ENCODE measurements at places on chromosomes 16 and 17.

DNA sequence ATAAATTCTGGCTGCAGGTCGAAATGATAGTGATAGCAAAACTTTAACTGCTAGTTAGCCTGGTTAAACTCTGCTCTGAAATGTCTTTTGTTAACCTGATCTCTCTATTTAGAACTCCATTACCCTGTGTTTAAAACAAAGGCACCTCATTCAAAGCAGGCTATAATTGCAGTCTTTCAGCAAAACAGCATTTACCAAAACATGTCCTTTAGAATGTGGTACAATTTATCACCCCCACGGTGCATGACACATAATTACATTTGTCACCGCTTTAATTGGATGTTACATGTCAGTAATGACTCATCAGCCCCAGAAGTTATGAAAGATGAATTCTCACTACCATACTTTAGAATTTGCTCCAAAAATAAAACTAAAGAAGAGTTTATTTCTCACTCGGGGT is 295.4 kb downstream of the TOX3 start:
- no peak for DNase-seq

DNA sequence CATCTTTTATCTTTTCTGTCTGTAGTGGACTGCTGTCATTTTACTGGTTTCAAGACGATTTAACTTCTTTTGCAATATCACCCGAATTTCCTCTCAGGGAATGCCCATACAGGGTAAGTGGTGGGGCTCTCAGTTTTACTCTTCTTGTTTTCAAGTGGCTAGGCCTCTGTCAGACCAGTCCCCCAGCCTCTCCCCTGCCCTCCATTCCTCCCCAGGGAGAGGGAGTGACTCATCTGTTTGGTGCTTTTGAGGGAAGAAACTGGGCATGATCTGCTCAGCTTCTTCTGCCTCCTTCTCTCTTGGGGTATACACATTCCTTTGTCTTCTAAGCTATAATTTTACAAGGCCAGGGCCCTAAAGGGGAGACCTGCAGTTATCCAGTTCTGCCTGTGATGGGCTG is 332.0 kb downstream of the CBLN1 start:
- DNase-seq, result no peak

DNA sequence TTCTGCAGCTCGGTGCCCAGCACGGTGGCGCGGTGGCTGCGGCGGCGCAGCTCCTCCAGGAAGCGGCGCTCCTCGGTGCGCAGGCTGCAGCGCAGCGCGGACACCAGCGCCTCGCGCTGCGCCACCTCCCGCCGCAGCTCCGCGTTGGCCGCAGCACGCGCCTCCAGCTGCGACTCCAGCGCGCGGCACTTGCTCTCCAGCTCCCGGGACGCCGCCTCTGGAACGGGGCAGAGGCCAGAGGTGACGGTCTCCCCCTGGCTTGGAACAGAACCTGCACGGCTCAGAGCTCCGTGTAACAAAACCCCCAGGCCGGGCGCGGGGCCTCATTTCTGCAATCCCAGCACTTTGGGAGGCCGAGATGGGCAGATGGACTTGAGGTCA is 13.2 kb upstream of the CLUH start:
- no peak for DNase-seq

- no peak for DNase-seq
Observed at GRCh38 chr16:57704011-57704904, 9.7 kb downstream of the DRC7 start.

GRCh38 chr16:24178496-24178895 is 77.6 kb upstream of the CACNG3 start:
- DNase-seq, result no peak

- DNase-seq, result no peak
Observed at GRCh38 chr16:1066584-1067172, 5.9 kb upstream of the SSTR5 start.

GRCh38 chr16:63365649-63366304 is 1329.5 kb upstream of the CDH8 start:
- DNase-seq, result no peak

- DNase-seq, result no peak
Observed at GRCh38 chr17:61338874-61339478, 60.7 kb upstream of the TBX2 start.

GRCh38 chr16:2835638-2836493 is 5.8 kb downstream of the ZG16B start:
- DNase-seq, result no peak

DNA sequence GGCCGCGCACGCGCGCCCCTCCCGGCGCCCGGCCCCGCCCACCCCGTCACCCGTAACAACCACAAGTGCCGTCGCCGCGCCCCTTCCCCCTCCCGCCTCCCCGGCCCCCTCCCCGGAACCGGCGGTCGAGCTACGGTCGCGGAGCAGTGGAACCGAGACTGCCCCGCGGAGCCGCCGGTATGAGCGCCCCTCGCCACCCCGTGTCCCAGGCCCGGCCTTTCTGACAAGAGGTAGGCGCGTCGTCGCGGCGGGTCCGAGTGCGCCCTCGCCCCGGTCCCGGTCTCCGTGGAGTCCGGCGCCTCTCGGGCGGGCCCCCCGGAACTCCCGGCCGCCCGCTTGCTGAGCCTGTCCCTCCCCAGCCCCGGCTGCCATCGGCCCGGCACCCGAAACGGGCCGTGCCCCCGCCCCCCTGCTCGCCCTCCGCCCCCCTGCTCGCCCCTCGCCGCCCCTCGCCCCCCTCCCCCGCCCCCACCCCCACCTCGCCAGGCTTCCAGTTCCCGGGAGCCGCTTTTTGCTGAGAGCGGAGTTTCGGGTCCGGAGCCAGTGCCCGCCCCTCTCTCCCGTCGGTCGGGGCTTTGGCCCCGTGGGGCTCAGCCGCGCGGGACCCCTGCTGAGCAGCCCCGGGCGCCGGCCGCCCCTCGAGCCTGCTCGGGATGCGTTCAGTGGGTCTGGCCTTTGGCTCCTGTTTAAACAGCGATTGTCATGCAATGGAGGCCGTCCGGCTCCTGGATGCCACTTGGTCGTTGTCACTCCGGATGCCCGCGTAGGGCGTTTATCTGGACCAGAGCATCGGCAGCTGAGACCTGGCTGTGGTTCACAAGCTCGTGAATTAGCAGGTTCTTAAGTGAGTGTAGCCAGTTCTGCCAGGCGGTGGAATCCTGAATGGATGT is at the start of gene SEC14L1:
Gene SEC14L1 (plus strand): TSS at position 92 of the 890 bp plus-strand sequence. CDS start 2,628 bp downstream, outside the sequence.
- DNase-seq, result no peak

DNA sequence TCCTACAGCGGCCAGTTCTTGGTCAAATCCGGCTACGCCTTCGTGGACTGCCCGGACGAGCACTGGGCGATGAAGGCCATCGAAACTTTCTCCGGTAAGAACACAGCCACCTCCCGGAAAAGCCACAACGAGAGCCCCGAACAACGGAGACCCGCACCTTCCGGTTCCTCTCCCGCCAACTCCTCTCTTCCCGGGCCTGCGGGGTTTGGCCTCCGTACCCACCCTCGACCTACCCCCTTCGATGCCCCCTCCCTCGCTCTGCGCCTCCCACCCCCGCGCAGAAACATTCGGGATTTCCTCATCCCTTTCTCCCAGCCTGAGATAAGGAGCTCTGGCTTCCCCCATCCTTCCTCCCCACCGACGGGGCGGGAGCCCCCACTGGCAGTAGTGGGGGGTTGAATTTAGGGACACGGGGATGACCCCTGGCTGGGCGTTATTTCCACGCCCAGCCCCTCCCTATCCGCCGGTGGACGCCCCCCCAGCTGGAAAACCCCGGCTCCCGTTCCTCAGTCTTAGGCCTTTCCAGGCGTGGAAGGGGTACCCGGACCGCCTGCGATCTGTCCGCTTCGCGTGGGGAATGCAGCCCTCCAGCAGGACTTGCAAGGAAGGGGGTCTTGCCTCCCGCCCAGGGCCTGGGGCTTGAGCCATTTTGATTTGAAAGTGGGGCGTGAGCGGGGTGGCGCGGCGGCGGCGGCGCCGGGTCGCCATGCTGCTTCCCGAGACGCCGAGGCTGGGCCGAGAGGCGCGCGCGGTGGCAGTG is 822 bp downstream of the IGF2BP1 start:
- no peak for DNase-seq

DNA sequence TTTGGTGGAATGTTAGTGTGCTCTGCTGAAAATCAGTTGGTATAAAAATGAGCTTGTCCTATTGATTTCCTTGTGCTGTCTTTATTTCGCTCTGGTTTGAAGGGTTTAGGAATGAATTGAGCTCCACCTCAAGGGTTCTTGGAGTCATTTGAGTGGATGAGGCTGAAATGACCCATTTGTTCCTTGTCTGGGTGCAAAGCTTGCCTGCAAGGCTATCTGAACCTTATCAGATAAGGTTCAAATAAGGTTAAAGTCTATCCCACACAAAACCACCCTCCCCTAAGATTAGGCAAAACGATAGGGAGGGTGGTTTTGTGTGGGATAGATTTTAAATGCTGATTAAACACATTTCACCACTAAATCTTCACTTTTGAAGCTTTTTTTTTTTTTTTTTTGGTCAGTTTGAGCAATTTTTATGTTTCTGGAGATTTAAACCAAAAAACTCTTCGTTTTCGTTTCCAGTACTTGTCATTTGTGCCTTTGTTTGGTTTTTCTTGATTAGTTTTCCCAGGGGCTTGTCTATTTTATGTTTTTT is 62.7 kb downstream of the ARHGAP44 start:
- no peak for DNase-seq

- no peak for DNase-seq
Observed at GRCh38 chr17:20123209-20123608, 114.0 kb downstream of the SPECC1 start.

- DNase-seq, result no peak
Observed at GRCh38 chr16:65959983-65960382, 406.5 kb upstream of the CDH5 start.

- DNase-seq, result peak; percentile 45
Observed at GRCh38 chr16:11251525-11252481, 4.2 kb downstream of the SOCS1 start.

GRCh38 chr17:82229698-82230608 is 1.1 kb downstream of the SLC16A3 start:
- no peak for DNase-seq

DNA sequence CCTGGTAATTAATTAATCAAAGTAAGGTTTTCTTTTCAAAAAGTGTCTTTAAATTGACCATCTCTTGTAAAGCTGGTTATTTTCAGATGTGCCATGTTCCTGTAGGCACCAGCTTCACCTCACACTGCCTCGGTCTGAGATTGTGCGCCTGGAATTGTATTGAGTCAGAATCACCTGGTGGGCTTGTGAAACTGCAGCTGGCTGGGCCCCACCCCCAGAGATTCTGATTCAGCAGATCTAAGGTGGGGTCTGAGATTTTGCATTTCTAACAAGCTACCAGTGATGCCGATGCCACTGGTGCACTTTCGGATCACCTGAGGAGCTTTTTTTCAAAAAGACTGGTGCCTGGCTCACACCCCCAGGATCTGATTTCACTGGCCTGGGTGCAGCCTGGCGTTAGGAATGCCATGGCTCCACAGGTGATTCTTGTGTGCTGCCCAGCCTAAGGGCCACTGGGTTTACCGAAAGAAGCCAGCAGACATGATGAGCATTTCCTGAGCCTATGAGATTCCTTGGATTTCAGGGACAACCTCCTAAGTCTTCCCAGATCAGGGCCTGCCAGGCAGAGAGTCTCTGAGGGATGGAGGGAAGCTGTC is 59.2 kb upstream of the TOB1 start:
- no peak for DNase-seq

DNA sequence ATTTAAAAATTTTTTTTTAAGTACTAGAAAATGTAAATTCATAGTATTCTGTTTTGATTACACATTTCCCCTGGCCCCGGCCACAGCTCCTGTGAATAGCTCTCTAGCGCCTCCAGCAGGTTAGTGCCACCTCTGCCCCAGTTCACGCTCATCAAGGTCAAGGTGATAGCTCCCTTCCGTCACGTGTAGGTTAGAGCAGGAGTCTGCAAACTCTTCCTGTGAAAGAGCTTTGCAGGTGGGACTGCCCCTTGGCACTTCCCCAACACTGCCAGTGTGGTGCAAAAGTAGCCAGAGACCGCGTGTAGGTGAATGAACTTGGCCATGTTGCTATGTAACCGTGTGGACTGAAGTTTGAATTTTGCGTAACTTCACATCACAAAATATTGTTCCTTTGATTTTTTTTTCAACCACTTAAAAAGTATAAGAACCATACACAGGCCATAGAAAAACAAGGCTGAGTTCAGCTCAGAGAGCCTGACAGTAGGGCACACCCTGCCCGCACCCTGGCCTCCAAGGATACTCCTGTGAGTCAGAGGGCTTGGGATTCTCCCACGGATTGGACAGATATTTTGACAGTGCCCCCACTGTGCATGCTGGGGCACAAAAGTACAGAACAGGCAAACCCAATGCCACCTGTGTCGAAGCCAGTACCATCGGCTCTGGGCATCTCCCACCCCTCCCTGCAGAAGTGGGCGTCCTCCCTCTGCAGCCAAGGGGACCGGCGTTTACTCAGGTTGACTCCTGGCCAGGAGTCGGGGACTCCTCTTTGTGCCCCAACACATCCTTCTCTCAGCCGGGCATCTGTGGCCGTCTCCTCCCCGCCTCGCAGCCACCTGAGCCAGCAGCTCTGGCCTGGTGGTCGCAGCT is 92.0 kb upstream of the CHMP6 start:
- peak; percentile 64 for DNase-seq

DNA sequence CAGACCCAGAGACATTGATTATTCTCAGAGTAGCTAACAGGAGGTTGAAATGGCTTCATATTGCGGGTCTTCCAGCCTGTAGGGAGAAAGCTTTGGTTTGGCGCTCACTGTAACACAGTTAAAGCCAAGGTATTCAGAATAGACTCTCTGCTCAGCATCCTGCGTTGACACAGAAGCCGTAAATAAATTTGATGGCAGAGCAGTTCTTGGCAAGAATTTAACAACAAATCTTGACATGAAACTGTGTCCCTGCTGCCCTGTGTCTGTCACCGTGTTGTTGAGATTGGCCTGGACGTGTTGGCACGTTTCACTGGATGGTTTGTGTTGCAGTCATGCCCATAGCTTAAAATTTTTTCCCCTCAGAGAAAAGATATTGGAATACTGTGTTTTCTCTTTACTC is 359.6 kb downstream of the SNX29 start:
- DNase-seq, result no peak

GRCh38 chr17:50130559-50131305 is 772 bp upstream of the SAMD14 start:
- DNase-seq, result no peak

DNA sequence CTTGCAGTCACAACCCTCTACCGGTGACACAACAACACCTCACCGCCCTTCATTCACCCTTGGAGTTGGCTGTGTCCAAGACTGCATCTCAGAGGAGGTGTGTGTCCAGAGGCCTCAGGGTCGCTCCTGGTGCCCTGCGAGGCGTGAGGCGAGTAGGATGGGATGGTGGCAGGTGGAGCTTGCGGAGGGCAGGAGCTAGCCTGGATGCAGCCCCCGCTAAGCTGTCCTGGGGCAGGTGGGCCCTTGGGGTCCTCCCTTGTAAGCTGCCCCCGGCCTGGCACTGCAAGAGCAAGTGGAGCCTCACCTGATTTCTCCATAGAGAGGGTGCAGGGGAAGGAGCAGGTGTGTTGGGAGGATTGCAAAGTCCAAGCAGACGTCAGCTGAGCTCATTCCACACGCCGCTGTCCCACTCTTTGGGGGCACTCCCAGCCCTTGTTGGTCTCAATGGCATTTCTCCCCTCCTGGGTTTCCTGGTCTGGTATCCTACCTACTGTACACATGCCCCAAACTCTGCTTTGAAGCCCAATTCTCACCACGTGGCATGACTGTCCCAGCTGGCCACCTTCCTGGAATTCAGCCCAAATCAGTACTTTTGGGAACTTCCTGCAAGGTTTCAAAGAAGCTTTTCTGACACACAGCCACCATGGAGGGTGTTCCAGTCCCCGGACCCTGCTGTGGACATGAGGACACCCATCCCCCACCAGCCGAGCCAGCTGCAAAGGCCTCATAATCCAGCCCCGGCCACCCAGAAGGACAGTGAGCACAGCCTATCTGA is 18.1 kb upstream of the ICAM2 start:
- DNase-seq, result no peak
